ENCODE measurements at places on chromosomes 1 and 21.

DNA sequence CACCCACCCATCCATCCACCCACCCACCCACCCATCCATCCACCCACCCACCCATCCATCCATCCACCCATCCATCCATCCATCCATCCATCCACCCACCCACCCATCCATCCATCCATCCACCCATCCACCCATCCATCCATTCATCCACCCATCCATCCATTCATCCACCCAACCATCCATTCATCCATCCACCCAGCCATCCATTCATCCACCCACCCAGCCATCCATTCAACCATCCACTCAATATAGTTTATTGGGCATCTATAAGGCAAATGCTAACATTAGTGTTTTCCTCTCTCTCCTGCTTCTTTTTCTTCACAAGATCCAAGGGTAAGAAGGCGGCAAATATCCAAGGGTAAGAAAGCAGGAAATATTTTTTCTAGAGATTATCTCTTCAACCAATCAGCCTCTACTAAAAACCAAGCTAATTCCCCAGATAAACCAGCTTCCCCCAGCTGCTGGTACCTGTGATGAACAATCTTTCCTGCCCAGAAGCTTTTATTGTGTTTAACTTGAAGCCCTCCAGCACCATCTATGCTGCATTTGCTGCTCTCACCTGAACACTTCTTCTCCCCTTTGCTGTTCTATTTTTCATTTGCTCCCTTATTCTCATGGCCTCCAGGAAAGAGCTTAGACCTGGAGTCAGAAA is 22.6 kb upstream of the ATP2B4 start:
- no peak for DNase-seq

GRCh38 chr1:78549891-78550290 is 59.1 kb downstream of the PTGFR start:
- no peak for DNase-seq

DNA sequence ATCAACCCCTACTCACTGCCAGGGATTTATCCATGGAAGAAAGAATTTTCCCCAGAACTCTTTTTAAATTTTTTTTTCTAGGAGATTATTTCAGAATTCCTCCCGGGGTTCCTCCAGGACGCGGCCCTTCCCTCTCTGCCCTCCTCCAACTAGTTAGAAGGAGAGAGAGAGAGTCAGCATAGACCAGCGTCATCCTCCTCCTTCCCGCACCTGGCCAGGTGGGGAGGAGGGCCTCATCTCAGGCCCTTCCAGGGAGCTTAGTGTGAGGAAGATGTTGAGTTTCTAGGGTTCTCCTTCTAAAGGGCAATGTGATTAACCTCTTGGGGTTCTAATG is 63.6 kb downstream of the CDK18 start:
- no peak for DNase-seq

DNA sequence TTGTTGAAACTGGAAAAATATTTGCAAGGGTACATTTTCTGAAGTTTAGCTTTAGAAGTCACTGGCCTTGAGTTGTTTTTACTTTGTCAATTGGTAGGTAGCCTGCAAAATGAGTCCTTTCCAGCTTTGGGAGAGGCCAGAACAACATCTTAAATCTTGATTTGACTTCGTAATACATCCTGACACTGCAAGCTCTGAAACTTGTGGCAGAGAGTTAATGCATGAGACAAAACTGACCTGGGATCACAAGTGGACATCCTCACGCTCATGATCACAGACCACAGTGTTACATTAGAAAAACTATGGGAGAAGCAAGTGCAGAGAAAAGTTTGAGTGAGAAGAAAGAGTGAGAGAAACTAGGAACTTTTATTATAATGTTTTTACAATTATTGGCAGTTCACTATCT is 550.9 kb downstream of the USP25 start:
- DNase-seq = no peak

DNA sequence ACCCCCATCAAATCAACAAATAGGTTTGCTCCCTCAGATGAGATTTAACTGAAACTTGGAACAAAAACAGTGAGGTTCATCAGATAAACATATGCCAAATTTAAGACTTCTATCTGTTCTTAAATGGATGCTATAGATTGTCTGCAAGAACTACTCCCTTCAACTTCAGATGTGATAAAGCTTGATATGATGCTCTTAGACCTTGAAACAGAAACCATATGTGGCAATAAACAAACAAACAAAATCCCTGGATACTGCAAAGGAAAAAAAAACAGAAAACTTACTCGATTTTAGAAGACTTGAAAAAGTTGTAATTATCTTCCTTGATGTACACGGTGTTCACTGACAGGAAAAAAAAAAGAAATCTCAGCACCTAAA is 286.1 kb upstream of the USP25 start:
- no peak for DNase-seq

DNA sequence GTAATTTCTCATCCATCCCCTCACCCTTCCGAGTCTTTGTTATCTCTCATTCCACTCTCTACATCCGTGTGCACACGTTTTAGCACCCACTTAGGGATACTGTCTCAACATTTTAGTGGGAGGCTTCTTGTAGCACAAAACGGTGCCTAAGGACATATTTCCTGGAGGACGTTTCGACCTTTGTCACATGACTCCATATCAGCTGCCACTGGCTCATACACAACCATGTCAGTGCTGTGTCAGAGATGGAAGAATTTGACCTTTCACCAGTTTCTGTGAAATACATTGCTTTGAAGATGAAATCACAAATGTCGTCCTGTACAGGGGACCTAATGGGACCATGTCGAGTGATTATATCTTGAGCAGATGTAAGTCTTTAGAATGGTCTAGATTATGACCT is 15.6 kb downstream of the B3GALT5 start:
- DNase-seq = no peak

GRCh38 chr1:216045400-216045799 is 377.8 kb downstream of the USH2A start:
- DNase-seq = no peak

- no peak for DNase-seq
Measured at GRCh38 chr1:160466961-160467360, 56.1 kb downstream of the SLAMF6 start.

GRCh38 chr1:53509775-53510174 is 50.6 kb downstream of the DMRTB1 start:
- no peak for DNase-seq

DNA sequence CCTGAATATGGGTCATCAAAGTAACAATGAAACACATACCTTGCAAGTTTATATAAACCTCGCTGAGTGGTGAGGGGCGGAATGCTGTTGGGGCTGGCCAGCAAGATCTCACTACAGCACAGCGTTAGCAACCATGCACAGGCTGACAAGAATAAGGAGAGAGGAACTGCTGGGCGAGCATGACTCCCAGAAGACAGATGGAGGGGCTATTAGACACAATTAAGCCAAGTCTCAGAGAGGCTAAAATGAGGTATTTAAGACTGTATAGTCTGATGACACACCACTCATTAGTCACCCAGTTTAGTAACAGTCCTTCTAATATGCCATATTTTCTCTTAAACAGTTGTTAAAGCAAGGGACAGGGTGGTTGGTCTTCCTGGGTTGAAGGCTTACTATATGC is 340.2 kb upstream of the NR5A2 start:
- no peak for DNase-seq

- DNase-seq = peak; percentile 56
Measured at GRCh38 chr21:45074048-45074817, at the start of gene ADARB1. Gene ADARB1, plus strand, starts transcription at chr21:45074580. Its CDS starts 97,077 bp downstream, at chr21:45171657.

GRCh38 chr1:44408632-44409602 is 3.9 kb downstream of the RNF220 start:
- no peak for DNase-seq

- DNase-seq = no peak
Measured at GRCh38 chr1:52542085-52542688, 10.7 kb downstream of the TUT4 start.

GRCh38 chr1:26360807-26361604 is 7.1 kb upstream of the CRYBG2 start:
- DNase-seq = no peak

GRCh38 chr21:36522219-36522808 is 42.4 kb upstream of the CLDN14 start:
- DNase-seq = no peak

GRCh38 chr1:23083714-23084480 is 64.6 kb downstream of the KDM1A start:
- no peak for DNase-seq

- no peak for DNase-seq
Measured at GRCh38 chr21:16678429-16679160, 834.2 kb upstream of the CXADR start.

DNA sequence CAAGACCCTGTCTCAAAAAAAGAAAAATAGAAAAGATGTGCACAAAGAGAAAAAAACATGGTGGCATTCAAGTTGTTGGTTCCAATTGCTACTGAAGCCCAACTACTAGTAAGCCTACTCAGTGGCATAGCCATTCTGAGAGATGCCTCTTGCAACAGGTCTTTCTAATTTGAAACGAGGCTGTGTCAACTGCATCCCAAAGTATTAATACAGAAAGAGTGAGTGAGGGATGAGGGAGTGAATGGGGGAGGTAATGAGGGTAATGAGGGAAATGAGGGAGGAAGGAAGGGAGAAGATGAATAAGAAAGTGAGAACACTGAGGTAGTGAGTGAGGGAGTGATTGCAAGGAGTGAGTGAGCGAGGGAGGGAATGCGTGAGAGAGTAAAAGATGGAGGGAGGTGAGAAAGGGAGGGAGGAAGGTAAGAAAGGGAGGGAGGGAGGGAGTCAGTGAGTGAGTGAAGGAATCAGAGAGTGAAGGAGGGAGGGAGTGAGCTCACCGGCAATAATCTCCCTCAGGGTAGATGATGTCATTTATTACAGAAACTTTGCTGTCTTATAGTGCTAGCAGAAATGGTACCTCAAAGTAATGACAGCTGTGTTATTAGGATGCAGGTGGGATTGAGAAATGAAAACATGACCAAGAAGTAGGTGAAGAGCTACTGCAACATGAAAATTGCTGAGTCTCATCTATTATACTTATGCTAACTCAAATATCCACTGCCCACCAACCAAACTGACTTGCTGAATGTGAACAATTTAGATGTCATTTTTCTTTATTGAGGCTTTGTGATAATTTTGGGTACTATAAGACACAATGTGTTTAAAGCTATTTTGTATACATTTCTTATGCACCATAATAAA is 75.6 kb upstream of the ADAM30 start:
- no peak for DNase-seq

GRCh38 chr1:24134376-24134775 is 8.6 kb downstream of the IL22RA1 start:
- DNase-seq = no peak

DNA sequence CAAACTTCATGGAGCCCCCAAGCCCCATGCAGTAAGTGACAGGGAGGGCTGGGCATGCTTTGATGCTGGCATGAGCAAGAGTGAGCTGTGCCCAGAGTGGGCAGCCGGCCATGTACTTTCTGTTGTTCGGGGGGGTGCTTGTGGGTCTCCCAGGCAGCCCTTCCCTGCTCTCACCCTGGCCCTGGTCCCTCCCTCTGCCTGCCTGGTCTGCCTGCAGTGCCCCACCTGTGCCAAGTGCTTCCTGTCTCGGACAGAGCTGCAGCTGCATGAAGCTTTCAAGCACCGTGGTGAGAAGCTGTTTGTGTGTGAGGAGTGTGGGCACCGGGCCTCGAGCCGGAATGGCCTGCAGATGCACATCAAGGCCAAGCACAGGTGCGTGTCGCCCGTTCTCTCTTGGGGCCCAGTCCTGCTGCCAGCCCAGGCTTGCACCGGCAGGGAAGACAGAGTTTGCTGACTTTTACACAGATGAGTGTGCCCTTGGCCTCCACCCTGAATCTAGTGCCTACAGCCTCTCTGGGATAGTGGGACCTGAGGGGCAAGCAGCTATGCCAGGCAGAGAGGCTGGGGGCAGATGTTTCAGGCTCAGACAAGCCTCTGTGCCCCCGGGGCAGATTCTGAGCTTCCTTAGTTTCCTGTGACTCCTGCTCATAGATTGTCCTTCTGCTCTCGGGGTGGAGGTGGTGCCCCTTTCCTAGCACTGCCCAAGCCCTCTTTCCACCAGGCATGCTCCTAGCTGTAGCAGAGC is 7.6 kb downstream of the ZBTB48 start:
- DNase-seq = no peak

DNA sequence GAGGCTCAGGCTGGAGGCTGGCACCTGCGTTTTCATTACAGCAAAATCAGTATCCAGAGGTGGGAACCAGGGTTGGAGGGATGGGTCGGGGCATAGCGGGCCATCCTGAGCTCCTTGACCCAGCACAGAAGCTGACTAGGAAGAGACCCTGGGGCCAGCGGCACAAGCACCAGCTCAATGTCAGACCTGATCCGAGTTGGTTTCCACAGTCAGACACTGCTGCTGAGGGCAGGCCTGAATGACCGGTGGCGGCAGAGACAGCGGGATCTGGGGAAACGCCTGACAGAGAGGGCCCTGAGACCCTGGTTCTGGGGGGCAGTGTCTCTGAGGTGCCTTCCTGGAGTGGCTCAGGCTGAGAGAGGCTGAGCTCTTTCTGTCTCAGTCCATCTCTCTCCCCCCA is 162.0 kb upstream of the C1orf174 start:
- DNase-seq = no peak

DNA sequence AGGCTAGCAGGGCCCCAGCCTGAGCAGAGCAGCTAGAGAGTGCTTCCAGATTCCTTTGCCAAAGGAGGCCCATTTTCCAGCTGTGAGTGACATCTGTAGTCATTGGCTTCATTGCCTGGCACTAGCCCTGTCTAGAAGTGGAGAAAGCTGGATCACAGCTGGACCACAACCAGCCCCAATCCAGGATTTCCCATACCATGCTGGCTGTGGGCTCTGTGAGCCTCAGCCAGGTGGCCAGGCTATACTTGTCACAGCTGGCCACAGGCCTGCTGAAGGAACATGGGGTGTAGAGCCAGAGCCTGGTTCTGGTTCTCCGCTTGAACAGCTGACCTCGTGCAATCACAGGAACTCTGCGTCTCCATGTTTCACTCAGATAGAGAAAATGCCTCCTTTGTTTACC is 36.6 kb downstream of the RIMKLA start:
- DNase-seq = no peak

- DNase-seq = no peak
Measured at GRCh38 chr1:62924983-62925790, 141.3 kb downstream of the ATG4C start.

DNA sequence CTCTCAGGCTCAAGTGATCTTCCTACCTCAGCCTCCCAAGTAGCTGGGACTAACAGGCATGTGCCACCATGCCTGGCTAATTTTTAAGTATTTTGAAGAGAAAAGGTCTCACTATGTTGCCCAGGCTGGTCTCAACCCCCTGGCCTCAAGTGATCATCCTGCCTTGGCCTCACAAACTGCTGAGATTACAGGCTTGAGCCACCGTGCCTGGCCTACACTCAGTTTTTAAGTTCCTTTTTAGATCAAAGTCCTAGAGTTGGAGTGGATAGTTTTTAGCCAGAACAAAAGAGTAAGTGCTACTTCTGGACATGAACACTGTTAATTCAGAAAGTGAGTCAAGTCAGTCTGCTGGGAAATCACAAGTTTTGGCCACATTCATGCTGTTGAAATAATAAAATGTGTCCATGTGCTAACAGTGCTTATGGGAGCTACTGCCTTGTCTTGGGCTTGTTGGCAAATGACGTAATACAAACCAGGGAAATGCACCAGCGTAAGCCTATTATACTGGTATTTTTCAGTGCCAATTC is 84.2 kb downstream of the NDUFS5 start:
- no peak for DNase-seq

DNA sequence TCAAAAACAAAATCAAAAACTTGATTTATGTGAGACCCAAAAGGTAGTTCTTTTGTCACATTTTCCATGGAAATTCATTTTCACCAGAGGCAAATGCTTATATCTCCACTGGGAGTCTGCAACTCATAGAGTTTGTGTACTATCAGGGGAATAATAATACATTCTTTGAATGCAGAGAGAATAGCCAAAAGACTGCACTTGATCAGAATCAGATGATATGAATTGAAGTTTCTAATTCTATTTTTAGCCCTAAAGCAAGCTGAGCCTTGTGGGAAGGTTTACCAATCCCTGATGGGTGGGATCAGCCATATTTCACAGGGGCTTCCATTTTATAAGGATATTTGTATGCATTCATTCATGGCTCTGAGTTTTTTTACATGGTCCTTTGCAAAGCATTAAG is 49.6 kb downstream of the TSEN15 start:
- no peak for DNase-seq

Measured in activated CD8-positive, alpha-beta memory T cell treated with anti-CD3 and anti-CD28 coated beads for 1 hour (primary cell).